Thymus (tissue), 14 donors: ENCODE measurements at places on chromosomes 16 and 17. TPM values are rescaled to one million over a fixed set of nuclear protein-coding genes. Genes with fewer than 3 reads are reported as not detected.

Gene SEPTIN12
- polyA plus RNA-seq: 0.14 TPM

Gene CCL7
- 5.4 TPM for polyA plus RNA-seq

Gene ARHGDIG
- 0.52 TPM for polyA plus RNA-seq

Gene CDRT15
- 0.09 TPM for polyA plus RNA-seq

Gene SLC38A8
- 0.66 TPM for polyA plus RNA-seq

Gene CCNF
- 4.0 TPM for polyA plus RNA-seq

Gene KCNJ2
- polyA plus RNA-seq: 3.1 TPM

DNA sequence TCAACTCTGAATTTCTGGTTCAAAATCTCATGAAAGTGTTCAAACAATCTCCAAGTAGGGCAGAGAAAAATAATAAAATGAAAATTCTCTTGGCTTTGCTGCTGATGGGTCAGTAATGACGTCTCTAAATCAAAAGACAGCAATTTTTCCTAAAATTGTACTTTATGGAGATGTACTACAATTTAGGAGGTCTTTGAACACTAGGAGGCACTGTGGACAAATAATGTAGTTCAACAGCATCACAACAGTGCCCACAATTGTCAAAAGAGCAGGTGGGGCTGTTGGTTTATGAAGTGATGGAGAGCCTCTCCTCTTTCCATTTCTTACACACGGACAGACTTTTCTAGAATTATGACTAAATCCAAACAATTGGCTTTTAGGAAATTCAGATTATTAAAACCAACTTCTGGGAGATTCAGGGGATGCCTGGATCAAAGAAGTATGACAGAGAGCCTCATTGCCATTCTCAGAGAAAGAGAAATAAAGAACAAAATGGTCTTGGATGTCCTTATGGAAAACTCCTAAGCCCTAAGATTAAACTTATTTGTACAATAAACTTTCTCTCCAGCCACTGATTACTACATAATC is 23.8 kb downstream of the EZH1 start:
- peak; percentile 60 for DNase-seq

DNA sequence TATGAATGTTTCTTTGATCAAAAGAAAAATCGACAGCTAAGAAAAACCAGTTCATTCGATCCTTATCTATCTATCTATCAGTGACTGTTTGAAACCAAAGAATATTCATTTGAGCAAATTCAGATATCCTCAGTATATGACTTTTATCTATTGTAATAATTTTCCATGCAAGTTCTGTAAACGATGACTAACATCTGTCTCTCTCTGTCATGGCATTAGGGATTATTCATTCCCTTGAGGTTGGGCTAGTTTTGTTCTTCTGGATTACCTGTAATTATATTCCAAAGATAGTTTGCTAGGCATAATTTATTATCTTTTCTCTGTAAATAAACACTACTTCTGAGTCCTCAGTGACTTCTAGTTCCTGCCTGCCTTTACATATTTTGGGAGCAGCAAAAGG is 497.7 kb upstream of the CDH11 start:
- DNase-seq: no peak

DNA sequence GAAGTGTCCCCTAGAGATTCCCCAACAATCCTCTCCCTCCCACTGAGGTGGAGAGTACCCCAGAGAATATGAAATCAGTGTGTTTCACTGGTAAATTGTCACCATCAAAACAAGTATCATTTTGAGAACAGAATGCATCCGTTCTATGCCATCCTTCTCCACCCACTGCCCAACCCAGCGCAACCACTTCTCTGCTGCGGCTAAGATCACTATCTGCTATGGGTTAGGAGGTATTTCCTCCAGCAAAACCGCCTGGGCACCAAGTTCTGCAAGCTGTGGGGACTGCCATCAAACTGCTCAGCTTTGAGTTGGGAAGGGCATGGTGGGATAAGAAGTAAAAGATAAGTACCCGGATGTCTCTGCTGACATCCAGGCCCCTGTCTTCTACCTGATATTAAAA is 24.4 kb downstream of the CNTNAP1 start:
- no peak for DNase-seq

DNA sequence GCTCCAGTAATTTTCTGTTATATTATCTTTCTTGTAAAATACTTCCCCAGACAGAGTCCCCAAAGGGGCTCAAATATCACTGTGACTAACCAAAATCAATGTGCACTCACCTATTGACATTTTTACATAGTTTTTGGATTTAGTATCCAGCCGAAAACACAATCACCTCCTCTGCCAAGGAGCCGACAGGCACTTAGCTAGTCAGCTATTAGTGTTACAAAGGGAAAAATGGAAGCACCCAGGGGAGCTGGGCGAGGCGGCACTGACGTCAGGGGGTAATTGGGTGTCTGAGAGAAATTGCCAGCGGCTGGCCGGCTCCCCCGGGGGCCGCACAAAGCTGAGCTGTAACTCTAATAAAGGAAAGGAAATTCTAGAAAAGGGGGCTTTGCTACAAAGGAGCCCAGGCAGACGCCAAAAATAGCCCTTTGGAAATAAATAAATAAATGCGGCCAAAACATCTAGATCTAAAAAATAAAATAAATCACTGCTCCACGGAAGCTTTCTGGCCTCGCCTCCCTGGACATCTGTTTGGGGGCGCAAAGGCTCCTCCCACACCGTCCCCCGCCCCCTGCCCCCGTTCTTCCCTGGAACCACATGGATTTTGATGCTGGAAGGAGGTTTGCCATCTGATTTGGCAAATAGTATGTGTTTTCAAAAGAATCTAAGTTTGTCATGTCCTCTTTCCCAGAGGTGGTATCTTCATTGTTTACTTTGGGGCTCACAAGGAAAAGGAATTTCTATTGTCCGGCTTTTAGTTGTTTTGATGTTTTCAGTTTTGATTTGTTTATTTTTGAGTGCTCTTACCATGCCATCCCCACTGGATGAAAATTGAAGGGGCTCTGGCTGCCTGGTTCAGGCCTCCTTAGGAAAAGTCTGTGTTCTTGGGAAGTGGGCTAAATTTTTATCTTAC is 156.7 kb downstream of the ZNF423 start:
- DNase-seq: no peak

- no peak for DNase-seq
Measured at GRCh38 chr17:40178660-40179059, 1.4 kb downstream of the RAPGEFL1 start.

- no peak for DNase-seq
Measured at GRCh38 chr16:71974068-71974818, 26.0 kb downstream of the PKD1L3 start.

DNA sequence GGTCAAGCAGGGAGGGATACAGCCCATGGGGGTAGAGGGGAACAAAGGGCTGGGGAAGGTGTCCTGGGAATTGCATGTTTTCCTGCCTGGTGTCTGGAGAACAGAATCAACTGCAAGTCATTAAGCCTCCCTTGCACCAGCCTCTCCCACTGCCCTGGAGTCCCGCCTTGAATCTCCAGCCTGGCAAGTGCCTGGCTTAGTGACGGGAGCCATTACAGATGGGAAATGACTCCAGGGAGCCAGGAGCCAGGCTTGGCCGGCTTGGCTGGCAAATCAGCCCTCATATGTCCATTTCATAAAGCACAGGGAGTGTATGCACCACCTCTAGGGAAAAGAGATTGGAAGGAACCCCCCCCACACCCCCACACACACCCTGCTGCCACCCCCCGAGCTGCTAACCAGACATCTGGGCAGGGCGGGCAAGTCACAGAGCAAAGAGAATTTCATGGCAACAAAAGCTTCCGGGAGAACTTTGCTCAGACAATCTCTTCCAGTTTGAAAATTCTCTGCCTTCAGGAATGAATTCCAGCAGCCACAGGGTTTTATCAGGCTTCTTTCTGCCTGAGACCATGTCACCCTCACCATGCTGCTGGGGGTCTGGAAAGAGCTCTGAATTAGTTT is 127.7 kb downstream of the NTN1 start:
- DNase-seq: no peak

- DNase-seq: no peak
Measured at GRCh38 chr17:77319211-77320043, 178.7 kb downstream of the SEC14L1 start.

DNA sequence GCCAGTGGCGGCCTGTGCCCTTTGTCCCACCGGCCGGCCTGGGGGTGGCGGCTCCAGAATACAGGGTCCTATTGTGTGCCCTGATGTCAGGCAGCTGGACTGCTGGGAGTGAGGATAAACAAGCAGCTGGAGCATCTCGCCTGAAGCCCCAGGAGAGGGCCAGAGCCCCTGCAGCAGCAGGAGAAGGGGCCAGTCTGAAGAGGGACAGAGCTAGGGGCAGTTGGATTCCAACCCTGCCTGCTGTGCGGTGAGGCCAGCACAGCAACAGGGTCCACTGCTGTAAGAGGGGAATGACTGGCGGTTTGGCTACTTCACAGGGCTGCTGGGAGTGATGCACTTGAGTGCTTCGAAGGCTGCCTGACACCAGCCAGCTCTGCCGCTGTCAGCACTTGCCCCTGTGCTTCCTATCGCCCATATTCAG is 25.0 kb downstream of the RAB11FIP4 start:
- no peak for DNase-seq

DNA sequence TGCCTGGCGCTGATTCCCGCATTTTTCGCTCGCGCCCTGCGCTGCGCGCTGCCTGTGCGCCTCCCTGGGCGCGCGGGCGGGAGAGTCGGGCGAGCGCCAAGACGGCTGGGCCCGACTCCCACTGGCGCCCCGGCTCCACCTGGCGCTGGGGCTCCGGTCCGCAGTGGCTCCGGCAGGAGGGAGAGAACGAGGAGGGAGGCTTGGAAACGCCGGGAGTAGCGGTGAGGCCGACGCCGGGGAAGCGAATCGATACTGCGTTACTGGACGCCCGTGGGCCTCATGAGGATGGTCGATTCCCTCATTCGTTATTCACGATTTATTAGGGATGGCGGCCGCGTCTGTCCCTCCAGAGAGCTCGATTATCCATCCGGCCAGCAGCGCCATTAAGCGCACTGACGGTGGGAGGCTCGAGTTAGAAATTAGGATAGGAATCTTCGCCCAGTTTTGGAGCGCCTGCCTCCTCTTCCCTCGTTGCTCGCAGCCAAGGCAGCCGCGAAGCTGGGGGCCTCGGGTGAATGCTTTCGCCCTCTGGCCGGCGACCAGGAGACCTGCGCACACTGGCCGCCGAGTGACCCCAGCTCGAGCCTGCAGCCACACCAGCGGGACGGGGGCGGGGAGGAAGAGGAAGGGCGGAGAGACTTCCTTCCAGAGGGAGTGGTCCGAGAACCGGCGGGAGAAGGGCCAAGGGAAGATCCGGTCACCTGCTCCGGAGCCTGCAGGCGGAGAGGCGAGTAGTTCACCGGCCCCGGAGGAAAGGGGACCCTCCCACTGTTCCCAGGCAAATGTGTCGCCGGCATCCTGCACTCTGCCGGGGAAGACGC is 1.3 kb upstream of the PCGF2 start:
- DNase-seq: no peak

- no peak for DNase-seq
Measured at GRCh38 chr17:1074886-1075605, 78.1 kb downstream of the TIMM22 start.

- no peak for DNase-seq
Measured at GRCh38 chr16:81444448-81445121, at the start of gene CMIP. CMIP (plus strand) TSS chr16:81444808.

GRCh38 chr17:71535321-71535720 is 585.5 kb upstream of the SOX9 start:
- no peak for DNase-seq

- peak; percentile 36 for DNase-seq
Measured at GRCh38 chr17:66541461-66542128, 239.2 kb downstream of the PRKCA start.

DNA sequence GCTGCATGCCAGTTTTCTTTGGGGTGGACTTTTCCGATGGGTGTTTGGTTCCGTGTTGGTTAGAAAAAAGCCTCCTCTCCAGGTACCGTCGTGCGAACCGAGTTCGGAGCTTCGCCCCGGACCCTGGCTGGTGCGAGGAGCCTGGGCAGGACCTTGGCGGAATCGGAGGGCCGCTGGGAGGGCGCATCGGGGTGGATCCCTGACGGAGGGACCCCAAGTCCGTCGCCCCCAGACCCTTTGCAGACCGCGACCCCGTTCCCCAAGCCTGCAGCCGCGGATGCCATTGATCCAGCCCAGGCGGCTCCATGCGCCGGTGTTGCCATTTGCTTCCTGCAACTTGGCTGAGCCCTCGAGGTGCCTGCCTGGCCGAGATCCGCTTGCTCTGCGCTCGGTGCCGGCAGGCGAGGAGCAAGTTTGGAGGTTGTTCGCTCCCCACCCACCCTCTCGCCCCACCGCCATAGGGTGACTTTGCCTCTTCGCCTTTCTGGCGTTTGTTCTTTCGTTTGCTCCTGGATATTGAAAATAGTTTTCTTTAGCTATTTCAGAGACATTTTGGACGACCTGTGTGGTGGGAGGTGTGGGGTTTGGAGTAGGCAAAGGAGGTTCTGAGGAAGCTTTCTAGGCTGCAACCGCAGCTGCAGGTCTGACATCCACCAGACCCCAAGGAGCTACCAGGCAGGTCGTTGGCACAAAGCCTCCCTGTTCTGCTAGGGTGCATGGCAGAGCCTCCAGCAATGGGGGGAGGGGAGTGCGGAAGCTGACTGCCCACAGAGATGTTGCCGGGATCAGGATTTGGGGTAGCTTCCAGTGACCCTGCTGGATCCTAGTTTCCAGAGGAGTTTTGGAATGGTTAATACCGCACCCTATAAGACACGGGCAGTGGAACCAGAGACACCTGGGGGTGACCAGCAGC is 58.2 kb downstream of the RAP1GAP2 start:
- no peak for DNase-seq

GRCh38 chr16:12781777-12782176 is 21.9 kb downstream of the CPPED1 start:
- DNase-seq: no peak

DNA sequence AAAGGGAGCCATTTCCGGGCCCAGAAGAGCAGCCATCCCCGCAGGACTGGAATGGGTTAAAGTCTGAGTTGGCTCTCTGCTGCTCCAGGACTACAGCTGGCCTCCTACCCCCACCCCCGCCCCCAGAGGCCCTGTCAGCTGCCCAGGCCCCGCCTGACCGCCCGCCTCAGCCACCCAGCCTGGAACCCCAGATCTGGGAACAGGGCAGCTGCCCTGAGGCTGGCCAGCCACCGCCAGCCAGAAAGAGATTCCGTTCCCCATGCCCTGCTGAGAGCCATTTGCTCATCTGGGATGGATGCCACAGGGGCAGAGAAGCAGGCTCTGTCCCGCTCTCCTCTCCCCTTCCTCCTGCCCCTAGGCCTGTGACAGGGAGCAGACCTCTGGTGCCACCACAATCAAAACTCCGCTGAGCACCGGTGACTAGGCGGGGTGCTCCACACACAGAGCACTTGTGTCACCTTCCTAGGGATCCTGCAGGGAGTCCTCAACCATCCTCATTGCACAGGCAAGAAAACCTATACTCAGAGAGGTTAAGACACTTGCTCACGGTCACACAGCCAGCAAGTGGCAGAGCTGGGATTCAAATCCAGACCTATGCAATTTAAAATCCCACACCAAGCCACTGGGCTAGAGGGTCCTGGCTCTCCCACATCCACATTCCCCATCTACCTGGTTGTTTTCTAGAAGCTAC is 44.1 kb downstream of the ZNF423 start:
- no peak for DNase-seq
